HEK293T (cell line): ENCODE measurements at places on chromosomes 3 and 15.

DNA sequence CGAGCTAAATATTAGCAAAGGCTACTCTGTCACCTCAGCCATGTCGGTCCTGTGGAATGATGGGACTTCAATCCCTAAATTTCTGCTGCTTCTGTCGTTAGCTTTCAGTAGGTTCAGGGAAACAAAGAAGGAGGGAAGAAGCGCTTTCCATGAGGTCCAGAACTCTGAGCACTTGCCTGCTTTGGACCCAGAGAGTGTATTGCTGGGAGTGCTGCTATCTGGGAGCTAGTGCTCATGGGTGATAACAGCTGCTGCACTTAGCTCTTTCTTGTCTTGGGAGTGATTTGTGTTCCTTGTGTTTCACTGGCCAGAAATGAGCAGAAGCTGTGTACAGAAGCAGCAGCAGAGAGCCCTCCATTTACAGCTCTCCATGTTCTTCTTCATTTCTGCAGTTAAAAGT lies 369.8 kb downstream of the DIPK2A start:
- no peak for DNase-seq

DNA sequence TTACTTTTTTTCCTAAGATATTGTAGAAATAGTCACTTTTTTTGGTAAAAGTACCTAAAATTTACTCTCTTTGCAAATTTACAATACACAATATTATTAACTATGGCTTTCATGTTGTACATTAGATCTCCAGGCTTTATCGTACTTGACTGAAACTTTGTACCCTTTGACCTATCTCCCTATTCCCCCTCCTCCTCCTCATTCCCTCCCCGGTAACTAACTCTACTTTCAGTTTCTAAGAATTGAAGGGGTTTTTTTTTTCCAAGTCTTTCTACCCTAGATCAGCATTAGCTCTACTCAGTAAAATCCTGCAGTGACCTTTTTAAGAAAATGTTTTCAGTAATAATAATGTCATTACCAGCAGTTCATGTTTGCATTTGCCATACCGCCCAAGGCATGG lies 10.1 kb downstream of the HACL1 start:
- DNase-seq = no peak

DNA sequence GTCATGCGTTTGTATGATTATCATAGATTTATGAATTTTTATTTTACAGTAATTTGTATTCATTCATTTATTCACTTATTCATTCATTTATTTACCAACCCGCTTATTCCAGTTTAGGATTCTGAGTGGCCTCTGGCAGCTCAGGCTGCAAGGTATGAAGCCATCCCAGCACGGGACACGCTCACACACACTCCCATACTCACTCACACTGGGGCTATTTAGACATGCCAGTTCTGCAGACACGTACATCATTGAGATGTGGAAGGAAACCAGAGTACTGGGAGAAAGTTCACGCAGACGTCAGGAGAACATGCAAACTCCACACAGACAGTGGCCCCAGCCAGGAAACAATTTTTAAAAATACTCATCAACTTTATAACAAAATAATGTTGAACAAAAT lies 5.1 kb downstream of the CDIN1 start:
- no peak for DNase-seq

GRCh38 chr3:127867986-127868385 lies 45.7 kb upstream of the MGLL start:
- no peak for DNase-seq

DNA sequence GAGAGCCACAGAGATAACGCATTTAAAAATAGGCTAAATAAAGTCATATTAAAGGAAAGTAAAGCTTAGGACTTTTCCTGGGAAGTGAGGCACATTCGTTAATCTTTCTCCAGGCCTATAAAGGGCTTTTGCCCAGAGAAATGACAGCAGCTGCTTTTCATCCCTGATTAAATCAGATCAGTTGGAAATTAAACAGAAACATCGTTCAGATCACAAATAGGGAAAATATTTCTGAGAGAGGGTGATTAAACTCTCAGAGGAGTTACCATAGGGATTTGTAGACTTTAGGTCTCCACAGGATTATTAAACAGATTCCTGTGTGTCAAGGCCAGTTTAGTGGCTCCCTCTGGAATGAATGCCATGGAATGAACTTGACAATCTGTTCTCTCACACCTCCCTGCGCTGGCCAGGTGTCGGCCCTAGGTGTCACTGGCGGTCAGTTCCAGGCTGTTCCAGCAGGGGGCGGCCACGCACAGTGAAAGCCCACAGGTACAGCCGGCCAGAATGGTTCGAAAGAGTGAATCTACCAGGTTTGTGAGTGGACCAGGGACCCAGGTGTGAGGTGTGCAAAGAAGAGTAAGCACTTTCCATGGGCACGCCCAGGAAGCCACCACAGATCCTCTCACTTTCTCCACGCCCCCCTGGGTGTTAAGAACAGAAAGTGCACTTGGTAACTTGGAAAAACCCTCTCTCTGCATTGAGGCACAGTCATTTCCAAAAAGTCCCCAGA lies 253.0 kb upstream of the RASGRP1 start:
- peak; percentile 58 for DNase-seq

DNA sequence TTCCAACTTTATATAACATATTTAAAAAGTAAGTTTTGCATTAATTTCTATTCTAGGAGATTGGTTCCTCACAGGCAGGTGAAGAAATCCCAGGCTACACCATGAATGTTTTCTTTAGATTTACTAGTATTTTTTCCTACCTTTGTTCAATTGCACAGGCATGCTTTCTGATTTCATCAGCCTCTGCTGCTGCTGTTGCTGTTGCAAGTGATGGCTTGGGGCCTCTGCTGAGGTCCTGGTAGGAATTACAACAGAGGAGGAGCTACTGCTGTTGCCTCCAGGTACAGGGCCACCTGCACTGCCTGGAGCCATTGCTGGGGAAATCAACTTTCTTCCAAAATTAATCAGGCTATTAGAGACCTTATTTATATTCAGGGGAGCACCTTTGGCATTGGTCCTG lies 353.3 kb downstream of the PLCL2 start:
- DNase-seq = no peak

GRCh38 chr3:160829486-160830009 lies 73.5 kb downstream of the PPM1L start:
- no peak for DNase-seq

- no peak for DNase-seq
These were observed 15.9 kb downstream of the MEGF11 start for GRCh38 chr15:66237513-66238235.

DNA sequence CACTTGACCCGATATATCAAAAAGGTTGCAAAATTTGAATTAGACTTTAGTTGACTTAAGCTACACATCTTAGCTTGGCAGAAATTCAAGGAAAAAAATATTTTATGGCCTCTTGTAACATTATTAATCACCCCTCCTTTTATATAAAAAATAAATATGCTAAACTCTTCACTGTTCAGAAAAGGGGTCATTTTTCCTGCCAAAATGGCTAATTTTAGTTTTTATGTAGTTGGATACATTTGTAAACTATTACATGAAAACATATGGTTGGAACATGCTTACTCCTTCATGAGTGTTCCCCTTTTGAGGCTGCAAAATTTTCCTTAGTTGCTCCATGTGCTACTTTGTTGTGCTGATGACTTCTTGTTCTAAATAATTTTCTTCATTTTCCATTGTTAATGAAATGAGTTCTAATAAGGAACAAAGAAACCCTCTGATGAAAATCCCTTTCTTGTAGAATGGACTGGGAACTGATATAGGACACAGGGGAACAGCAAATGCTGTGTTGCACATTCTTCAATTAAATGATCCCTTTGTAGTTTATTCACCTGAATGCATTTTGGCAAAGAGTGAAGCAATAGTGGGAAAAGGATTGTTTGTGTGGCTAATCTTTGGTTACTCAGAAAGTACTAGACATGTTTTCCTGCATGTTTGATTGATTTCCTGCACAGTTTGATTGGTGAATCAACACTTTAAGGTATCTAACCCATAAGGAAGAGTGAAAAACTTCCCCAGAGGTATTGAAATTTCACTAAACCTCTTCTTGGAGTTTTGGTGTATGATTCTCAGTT lies 349.3 kb downstream of the TIGIT start:
- no peak for DNase-seq

GRCh38 chr3:17360991-17361390 lies 381.4 kb downstream of the TBC1D5 start:
- DNase-seq = no peak

DNA sequence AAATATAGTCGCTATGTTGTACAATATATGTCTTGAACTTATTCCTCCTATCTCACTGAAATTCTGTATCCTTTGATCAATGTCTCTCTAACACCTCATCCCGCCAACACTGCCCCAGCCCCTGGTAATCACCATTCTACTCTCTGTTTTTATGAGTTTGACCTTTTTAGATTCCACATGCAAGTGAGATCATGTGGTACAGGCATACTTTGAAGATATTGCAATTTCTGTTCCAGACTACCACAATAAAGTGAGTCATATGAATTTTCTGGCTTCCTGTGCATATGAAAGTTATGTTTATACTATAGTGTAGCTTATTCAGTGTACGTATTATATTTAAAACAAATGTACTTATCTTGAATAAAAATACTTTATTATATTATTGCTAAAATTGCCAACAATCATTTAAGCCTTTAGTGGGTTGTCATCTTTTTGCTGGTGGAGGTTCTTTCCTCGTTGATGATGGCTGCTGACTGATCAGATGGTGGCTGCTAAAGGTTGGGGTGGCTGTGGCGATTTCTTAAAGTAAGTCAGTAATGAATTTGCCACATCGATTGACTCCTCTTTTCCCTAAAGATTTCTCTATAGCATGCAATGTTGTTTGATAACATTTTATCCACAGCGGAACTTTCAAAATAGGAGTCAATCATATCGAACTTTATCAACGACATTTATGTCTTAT lies 257.2 kb downstream of the NFKBIZ start:
- no peak for DNase-seq

GRCh38 chr3:167941234-167941995 lies 154.3 kb downstream of the GOLIM4 start:
- no peak for DNase-seq

- no peak for DNase-seq
These were observed 107.8 kb downstream of the CTNNB1 start for GRCh38 chr3:41307065-41307464.

GRCh38 chr3:17444865-17445264 lies 297.6 kb downstream of the TBC1D5 start:
- DNase-seq = no peak

DNA sequence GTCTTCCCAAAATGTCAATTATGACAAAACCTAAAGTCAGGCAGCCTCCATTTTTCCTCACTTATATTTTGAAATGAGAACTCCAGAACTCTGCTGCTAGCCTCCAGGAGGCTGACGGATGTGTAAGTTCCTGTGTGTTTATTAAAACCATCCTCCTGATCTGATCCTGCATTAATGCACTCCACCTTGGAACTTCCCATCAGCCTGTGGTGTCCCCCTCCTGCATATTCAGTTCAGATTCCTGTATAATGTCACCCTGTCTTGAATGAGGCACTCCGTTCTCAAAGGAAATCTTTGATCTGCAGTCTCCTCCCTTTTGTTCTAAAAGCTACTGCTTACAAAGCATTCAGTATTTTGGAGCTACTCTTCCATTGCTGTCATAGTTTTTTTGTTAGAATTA lies 318.2 kb upstream of the ONECUT1 start:
- DNase-seq = no peak

GRCh38 chr3:188183452-188183851 lies 29.5 kb downstream of the LPP start:
- DNase-seq = no peak

GRCh38 chr3:161644891-161645635 lies 148.5 kb downstream of the OTOL1 start:
- no peak for DNase-seq

GRCh38 chr3:14863333-14864100 lies 44.8 kb downstream of the FGD5 start:
- no peak for DNase-seq

GRCh38 chr3:188486126-188486525 lies 332.2 kb downstream of the LPP start:
- no peak for DNase-seq

DNA sequence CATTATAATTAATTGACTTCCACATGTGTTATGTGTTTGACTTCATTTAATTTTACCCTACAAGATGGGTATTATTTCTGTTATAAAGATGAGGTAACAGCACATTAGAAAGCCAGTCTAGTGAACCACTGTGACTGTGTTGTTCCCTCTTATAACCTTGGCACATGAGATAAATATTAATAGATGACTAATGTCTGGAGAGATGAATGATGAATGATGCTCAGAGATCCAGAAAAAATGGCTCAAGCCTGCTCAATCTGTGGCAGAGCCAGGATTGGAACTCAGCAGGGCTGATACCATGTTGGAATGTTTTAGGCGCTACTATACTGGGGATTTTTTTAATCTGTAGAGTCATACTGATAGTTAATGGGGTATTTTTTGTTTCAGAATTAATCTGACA lies 118.8 kb upstream of the PTX3 start:
- no peak for DNase-seq
